ENCODE measurements at places on chromosomes 4 and X.
A peak's percentile ranks its signal among the peaks of the same experiment; 100 is the strongest.

DNA sequence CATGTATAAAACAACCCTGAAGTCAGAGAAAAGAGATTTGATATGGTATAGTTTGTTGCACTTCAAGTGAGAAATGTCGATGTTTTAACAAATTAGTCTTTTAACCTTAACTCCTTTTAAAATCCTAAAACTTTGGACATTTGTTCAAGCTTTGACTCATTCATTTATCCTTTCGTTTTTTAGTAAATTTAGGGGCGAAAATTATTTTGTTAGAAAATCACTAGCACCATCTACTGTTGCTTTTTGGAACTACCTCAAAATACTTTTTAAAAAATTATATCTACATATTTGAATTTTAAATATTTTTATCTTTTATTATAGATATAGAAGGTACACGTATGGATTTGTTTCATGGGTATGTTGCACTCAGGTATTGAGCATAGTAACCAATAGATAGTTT, 165.1 kb upstream of the POF1B start:
- DNase-seq, result no peak

DNA sequence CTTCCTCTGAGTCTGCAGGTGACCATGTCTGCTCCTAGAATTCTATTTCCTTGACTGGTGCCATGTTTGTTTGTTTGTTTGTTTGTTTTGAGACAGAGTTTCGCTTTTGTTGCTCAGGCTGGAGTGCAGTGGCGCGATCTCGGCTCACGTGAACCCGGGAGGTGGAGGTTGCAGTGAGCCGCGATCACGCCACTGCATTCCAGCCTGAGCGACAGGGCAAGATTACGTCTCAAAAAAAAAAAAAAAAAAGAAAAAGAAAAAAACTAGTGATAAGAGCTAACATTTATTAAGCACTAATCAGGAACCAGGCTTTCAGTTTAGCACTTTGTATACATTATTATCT, 7.2 kb downstream of the SAT1 start:
- no peak for DNase-seq

DNA sequence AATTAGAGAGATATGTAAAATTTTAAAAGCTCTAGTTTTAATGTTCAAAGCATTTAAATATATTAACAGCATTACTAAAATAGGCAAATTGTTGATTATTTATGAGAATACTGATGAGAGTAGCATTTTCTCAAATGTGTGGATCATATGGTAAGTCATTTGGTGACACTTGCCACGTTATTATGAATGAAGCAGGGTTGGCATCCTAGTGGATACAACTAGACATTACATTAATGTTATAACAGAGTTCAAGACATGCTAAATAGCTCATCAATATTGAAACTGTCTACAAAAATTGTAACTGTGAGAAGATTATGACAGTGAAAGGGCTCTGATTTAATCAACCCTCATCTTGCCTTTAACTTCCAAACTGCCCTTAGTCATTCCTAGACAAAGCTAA, 171.1 kb downstream of the PDGFC start:
- no peak for DNase-seq

- no peak for DNase-seq
These were observed 105.0 kb downstream of the ABCB7 start for GRCh38 chrX:75051047-75051446.

DNA sequence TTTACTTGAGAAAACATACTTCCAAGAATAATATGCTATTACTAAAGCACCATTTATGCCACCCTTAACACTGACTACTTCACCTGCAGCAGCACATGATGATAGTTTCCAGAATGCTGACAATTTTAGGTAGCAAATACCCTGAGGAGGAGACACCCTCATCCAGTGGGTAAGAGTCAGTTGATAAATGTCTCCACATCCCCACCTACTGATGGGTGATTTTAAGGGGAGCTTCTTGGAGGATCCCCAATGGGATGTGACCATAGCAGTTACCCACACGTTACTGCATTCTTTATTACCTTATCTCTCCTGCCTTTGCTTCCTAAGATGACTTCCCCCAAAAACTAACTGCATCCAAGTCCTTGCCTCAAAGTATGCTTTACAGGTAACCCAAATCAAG, 131.2 kb upstream of the SMARCAD1 start:
- no peak for DNase-seq

GRCh38 chrX:147962476-147962875, 18.7 kb upstream of the FMR1NB start:
- no peak for DNase-seq

DNA sequence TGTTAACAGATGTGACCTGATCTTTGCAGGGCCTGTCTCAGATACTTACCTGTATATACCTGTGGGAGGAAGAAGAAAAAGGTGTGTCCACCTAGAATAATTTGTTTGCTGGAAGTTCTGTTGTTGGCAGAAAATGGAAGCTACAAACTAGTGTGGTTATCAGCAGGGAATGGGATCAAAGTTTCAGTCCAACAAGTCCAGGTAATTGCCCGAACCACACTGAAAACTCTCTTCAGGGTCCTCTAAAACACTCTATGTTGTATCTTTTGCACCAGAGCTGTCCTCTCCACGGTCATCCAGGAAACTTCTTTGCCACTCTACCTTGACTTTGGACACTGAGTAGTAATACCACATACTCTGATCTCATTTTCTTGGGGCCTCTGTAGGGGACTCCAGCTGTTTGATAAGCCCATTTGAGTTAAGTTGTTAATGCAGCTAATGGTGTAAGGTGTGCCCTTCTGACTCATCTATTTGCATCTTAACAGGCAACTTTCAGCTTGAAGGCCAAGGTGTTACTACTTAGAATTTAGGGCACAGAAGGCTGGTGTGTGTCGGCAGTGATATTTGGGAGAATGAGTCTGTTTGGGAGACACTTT, 38.7 kb upstream of the GATB start:
- DNase-seq, result no peak

DNA sequence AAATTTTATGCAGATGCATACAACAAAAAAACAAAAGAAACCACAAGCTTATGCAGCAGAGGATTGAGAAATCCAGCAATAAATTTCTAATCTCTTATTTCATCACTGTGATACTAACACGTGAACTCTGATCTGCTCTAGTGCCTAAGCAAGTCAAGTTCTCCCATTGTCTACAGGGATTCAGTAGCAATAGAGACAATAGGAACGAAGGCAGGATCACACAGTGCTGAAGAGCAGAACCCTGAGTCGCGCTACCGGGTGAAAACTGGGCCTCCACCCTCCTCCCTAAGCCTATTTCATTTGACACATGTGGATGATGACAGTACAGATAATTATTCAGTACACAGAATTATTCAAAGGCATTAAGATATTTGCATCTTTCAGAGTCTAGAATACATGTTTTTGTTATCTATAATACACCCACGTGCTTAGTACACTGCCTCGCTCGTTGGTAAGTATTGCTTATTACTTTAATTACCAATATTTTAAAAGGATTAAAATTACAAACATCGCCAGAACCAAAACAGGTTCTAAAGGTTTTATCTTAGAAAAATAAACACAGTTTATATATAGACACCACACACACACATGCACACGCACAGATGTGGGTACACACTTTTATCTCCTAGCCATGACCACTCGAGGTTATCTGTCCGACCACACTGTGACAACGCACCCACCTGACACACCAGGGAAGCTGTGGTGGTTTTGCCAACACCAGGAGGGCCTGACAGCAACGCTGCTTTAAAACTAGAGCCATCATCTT, 60.1 kb downstream of the RFC1 start:
- DNase-seq, result no peak

- DNase-seq, result no peak
These were observed 66.3 kb upstream of the MAD2L1 start for GRCh38 chr4:120132935-120133334.

- no peak for DNase-seq
These were observed 10.7 kb upstream of the FBXL5 start for GRCh38 chr4:15665753-15666365.

DNA sequence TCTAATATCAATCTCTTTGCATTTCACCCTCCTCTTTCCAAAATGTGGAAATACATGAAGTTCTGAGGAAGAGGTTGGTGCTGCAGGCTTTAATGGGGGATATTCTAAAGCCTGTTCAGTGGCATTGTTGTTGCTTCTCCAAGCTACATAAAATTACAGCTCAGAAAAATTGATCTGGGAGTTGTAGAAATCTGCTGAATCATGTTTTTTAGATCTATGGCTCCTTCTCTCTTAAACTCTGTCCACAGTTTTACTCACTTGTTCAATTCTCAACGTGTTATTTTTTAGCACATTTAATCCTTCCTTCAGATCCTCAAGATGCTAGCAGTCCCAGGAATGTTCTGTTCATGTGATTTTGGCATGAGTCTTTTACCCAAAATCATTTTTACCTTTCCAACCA, 949.5 kb upstream of the ADGRL3 start:
- DNase-seq, result no peak

- no peak for DNase-seq
These were observed 31.2 kb downstream of the SORCS2 start for GRCh38 chr4:7223541-7223940.

DNA sequence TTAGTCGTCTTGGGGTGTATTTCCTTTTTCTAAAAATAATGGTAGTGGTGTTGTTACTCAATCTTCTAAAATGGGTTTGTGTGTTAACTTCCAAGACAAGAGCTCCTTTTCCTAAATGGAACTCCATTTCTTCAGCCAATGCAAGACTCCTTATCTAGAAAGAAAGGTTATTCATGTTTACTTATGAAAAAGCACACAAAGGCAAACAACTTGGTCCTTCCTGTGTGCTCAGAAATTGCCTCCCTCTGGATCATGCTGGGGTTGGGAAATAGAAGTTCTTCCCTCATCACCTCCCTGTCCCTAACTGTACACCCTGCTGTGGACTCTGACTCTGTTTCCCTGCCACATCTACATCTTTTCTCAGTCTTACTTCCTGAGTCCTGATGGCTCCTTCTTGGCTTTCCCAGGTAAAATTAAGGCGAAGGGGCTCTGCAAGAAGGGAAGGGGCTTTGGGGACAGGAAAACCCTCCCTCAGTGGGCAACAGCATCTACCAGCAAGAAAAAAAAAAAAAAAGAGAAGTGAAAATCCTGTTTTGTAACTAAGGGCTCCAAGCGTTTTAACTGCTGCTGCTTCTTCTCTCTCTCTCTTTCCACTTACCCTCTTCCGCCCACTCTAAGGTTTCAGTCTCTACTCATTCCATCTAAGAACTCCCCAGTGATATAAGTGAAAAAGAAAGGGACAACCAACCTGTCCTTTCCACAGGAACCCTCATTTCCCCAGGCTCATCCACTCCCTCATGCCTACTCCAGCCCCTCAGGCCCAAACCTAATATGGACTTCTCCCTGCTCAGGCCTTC, 19.8 kb upstream of the TASL start:
- no peak for DNase-seq

GRCh38 chr4:125573368-125573767, 258.6 kb downstream of the FAT4 start:
- peak; percentile 50 for DNase-seq

GRCh38 chr4:84578540-84579402, 4.2 kb upstream of the CDS1 start:
- no peak for DNase-seq

DNA sequence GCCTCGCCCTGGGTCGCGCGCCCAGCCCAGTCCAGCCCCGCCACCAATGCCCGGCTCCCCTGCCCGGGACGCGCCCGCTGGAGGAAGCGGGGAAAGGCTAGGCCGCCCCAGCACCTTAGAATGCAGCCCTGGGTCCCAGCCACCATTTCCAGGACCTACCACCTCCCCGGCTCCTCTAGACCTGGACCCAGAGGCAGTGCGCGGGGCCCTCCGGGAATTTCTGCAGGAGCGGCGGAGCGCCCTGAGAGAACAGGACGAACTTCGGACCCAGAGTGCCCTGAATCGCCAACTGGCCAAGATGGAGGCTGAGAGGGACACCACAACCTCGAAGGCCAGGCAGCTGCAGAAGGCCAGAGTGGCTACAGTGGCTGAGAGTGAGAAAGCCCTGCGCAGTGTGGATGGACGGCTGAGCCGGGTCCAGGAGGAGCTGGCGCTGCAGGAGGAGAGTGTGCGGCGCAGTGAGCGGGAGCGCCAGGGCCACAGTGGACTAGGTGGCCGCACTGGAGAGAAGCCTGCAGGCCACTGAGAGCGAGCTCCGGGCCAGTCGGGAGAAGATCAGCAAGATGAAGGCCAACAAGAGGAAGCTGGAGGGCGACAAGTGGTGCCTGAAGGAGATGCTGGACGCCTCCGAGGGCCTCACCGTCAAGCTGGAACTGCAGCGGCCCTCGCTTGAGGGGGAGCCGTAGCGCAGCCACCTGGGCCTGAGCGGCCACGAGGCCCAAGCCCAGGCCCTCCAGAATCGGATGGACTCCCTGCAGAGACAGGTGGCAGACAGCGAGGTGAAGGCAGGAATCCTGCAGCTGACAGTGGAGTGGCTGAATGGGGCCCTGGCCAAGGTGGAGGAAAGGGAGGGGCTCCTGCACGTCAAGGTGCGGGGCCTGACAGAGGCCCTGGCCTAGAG, 15.5 kb downstream of the SMIM10L2A start:
- no peak for DNase-seq

DNA sequence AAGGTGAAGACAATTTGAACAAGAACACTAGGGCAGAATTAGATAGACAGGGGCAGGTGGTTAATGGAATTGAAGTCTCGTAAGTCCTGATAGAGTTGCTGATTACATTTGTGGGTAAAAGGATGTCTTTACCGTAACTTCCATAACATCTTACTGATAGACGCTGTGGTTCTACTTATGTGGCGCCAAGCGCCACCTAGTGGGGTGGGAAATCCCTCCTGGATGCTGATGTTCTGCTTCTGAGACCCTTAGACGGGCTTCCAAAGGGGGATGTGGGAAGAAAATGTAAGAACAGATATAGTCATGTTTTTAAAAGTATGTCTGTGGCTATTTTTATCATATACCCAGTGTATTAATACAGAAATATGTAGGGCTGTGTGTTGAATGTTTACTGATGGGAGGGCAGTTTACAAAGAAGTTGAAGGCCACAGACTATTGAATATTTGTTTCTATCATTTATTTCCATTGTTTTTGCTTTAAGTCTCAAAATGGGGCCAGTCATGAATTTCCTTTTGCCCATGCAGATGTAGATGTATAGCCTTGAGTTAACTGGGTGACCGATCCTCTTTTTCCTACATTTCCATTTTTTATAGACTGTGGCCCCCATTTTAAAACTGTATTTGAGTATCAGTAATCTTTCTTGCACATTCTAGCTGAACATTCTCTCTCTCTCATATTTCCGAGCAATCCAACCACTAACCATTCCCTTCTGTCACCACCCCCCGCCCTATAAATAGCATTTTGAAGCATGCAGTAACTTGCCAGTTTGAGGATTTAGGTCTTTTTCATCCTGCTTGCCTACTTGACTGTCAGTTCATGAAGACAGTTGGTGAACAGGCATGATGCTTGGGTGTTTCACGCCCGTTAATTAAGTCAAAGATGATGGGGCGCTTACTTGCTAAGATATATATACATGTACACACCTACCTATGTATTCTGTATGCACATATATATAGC, 12.1 kb upstream of the TLR8 start:
- DNase-seq, result peak; percentile 64

DNA sequence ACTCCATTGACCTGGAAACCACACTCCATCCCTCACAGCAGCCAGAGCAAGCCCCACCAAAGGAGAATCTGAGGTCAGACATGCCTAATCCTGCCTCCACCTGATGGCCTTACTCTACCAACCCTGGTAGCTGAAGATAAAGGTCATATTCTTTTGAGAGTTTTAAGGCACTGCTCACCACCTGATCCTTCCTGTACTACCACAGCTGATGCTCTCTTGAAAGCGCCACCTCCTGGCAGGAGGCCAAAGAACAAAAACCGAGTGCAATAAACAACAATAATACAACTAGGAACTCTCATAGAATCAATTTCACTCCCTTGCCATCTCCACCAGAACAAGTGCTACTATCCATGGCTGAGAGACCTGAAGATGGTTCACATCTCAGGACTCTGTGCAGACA, 301.6 kb downstream of the NAF1 start:
- DNase-seq, result no peak
